ENCODE measurements at places on chromosomes 4 and X. TPM values are rescaled to one million over a fixed set of nuclear protein-coding genes. Genes with fewer than 3 reads are reported as not detected.

The SOX3 gene
- total RNA-seq: not detected

The RPA4 gene
- 0.26 TPM for total RNA-seq

The MAGIX gene
- 1.3 TPM for total RNA-seq

- peak; percentile 32 for DNase-seq
Observed at GRCh38 chrX:53075011-53075410, 7.2 kb upstream of the TSPYL2 start.

- no peak for DNase-seq
Observed at GRCh38 chr4:130419211-130419975, 1323.4 kb downstream of the C4orf33 start.

GRCh38 chr4:94575652-94576051 lies 123.9 kb downstream of the PDLIM5 start:
- no peak for DNase-seq

- no peak for DNase-seq
Observed at GRCh38 chrX:129719931-129720530, 18.7 kb upstream of the XPNPEP2 start.

GRCh38 chr4:143390764-143391163 lies 54.1 kb downstream of the GAB1 start:
- no peak for DNase-seq

- no peak for DNase-seq
Observed at GRCh38 chr4:57342411-57342810, 232.2 kb upstream of the IGFBP7 start.

All from activated CD4-positive, alpha-beta T cell treated with anti-CD3 and anti-CD28 coated beads for 36 hours (primary cell).